ENCODE measurements at places on chromosomes 16 and 17. TPM values are rescaled to one million over a fixed set of nuclear protein-coding genes. Genes with fewer than 3 reads are reported as not detected.

The UBE2Z gene
- 55.2 TPM for total RNA-seq

The PIK3R6 gene
- total RNA-seq, result not detected

The MYH11 gene
- total RNA-seq, result 28.8 TPM

The RASD1 gene
- total RNA-seq, result 0.26 TPM

The MT1G gene
- 16.4 TPM for total RNA-seq

The ATMIN gene
- total RNA-seq, result 56.8 TPM

The EXOC3L1 gene
- 0.26 TPM for total RNA-seq

The SLFN14 gene
- total RNA-seq, result not detected

The TP53TG3F gene
- total RNA-seq, result not detected

The FMNL1 gene
- 3.1 TPM for total RNA-seq

The CSH1 gene
- not detected for total RNA-seq

The G6PC1 gene
- total RNA-seq, result not detected

The TAT gene
- total RNA-seq, result not detected

The SLFN13 gene
- total RNA-seq, result 2.1 TPM

The HSD11B2 gene
- total RNA-seq, result under 0.01 TPM

The LGALS9 gene
- 0.51 TPM for total RNA-seq

The SEPTIN1 gene
- total RNA-seq, result 0.26 TPM

The UNC45B gene
- not detected for total RNA-seq

The ARL5C gene
- not detected for total RNA-seq

The PKMYT1 gene
- 0.26 TPM for total RNA-seq

The ZNF200 gene
- total RNA-seq, result 8.1 TPM

The CRHR1 gene
- total RNA-seq, result not detected

The RAB37 gene
- 0.26 TPM for total RNA-seq

The GALNS gene
- total RNA-seq, result 20.8 TPM

The NHLRC4 gene
- total RNA-seq, result 2.1 TPM

The PRDM7 gene
- not detected for total RNA-seq

The NECAB2 gene
- under 0.01 TPM for total RNA-seq

The CTF1 gene
- 1.8 TPM for total RNA-seq

The PIGS gene
- total RNA-seq, result 53.7 TPM

The TBC1D3C gene
- 1.3 TPM for total RNA-seq

The MMP25 gene
- total RNA-seq, result not detected

The RPAIN gene
- total RNA-seq, result 49.1 TPM

The DNAH9 gene
- total RNA-seq, result not detected

The SNX11 gene
- 9.0 TPM for total RNA-seq

The MEOX1 gene
- not detected for total RNA-seq

The GPR179 gene
- total RNA-seq, result under 0.01 TPM

The KRT39 gene
- total RNA-seq, result 0.33 TPM

The ASGR2 gene
- not detected for total RNA-seq

The KRTAP3-1 gene
- not detected for total RNA-seq

The ENDOV gene
- 25.4 TPM for total RNA-seq

The CLEC3A gene
- total RNA-seq, result not detected

The IGF2BP1 gene
- total RNA-seq, result under 0.01 TPM

The MYH13 gene
- total RNA-seq, result not detected

The CIBAR2 gene
- total RNA-seq, result not detected

The AXIN2 gene
- 1.8 TPM for total RNA-seq

The MYH1 gene
- total RNA-seq, result not detected

The BICDL2 gene
- not detected for total RNA-seq

The SEPTIN12 gene
- total RNA-seq, result not detected

The HOXB4 gene
- total RNA-seq, result 8.9 TPM

The GOSR2 gene
- 49.5 TPM for total RNA-seq

The KRTAP4-5 gene
- not detected for total RNA-seq

The EPX gene
- not detected for total RNA-seq

The OR1A2 gene
- total RNA-seq, result not detected

The PPM1E gene
- total RNA-seq, result 0.50 TPM

The ABCC11 gene
- total RNA-seq, result 0.17 TPM

The KRT24 gene
- total RNA-seq, result not detected

The MYADML2 gene
- total RNA-seq, result not detected

Measured in fibroblast of lung (primary cell).